ENCODE measurements at places on chromosomes 7 and 10. TPM values are rescaled to one million over a fixed set of nuclear protein-coding genes. Genes with fewer than 3 reads are reported as not detected.

- DNase-seq, result no peak
Measured at GRCh38 chr10:123062726-123063125, 53.9 kb downstream of the ACADSB start.

DNA sequence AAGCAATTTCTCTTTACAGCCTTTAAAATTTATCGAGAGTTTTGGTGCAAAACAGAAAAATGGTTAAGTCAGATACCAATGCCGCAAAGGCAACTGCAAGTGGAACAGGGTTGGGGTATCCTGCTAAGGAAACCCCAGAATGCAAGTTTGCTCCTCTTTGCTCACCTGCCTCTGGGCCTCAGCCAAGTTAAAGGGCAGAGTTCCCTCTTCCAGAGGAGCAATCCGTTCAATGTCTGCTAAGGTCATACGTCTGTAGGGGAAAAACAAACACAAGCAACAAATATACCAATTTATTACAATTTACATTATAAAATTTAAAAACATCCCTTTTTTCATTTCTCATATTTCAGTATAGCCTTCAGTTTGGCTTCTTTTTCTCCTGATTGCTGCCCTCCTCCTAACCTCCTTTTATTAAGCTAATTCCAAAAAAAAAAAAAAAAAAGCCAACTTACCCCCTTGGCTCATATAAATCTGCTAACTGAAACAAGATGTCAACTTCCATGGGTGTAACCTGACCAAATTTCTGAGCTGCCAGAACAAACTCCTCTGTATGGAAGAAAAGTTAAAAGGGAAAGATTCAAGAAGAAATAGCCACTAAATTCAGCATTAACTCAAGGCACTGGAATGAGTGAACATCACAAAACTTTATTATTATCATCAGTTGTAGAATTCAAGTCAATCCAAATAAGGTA is 132.6 kb downstream of the SLC25A13 start:
- no peak for DNase-seq

DNA sequence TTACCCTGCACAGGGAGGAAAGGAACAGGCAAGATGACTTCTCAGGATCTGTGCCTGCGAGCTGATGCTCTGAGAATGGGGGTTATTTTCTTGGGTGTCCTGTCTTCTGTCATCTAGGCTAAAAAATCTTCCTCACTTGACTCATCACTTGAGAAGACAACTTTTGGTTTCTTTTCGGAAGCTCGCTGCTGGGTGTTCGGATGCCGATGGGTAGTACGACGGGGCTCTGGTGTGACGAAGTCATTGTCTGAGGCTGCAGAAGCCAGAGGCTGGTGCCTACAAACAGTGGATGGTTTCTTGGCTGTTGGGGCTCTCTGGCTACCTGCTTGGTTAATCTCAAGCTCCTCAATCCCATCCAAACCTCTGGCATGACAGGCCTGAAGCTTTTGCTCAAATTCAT is 92.2 kb downstream of the NPSR1 start:
- DNase-seq, result no peak

The STRIP2 gene
- total RNA-seq, result 12.1 TPM

The EPHA1 gene
- 0.20 TPM for total RNA-seq

GRCh38 chr10:69759641-69760040 is 42.1 kb upstream of the COL13A1 start:
- no peak for DNase-seq

The KCND2 gene
- not detected for total RNA-seq

DNA sequence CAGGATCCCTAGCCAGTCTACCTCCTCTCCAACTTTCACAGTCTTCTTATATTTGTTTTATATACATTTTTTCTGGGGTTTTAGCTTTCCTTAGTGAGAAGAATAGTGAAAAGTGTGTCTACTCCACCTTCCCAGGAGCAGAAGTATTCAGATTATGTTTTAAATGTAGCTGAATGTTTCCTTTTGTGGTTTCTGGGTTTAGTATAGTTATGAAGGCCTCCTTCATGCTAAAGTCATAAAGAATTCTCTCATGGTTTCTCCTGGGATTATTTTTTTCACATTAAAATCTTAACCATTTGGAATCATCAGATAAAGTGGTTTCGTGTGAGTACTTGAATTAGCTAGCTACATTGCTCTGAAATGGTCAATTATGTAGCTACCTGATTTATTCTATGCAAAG is 50.9 kb downstream of the ANKMY2 start:
- no peak for DNase-seq

- DNase-seq, result peak; percentile 62
Measured at GRCh38 chr10:42866115-42866995, 83.8 kb downstream of the BMS1 start.

- DNase-seq, result no peak
Measured at GRCh38 chr7:4093483-4093882, 588.6 kb upstream of the FOXK1 start.

GRCh38 chr7:46389146-46389545 is 468.1 kb upstream of the IGFBP3 start:
- no peak for DNase-seq

The C10orf67 gene
- total RNA-seq, result 0.05 TPM

GRCh38 chr10:97676770-97677581 is 10.1 kb downstream of the AVPI1 start:
- DNase-seq, result peak; percentile 44

DNA sequence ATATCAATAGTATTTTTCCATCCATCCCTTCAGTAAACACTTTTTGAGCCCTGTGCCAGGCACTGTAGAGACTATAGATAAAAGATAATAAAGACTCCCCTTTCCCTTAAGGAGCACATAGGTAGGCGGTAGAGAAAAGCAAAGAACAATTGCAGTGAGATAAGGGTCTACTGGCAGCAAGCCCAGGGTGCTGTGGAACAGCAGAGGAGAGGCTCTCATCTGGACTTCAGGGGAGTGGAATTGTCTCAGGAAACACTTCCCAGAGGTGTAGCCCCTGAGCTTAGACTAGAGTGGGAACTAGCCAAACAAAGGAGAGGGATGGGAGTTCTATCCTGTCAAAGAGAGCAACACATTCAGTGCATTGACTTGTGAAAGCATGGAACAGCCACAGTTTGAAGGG is 102.0 kb downstream of the NRF1 start:
- DNase-seq, result no peak

GRCh38 chr7:93921607-93922566 is at the start of gene GNG11:
TSS of gene GNG11 (plus strand) at chr7:93921735. CDS start at chr7:93922138, 403 bp downstream.
- peak; percentile 92 for DNase-seq

GRCh38 chr10:96073722-96074121 is 30.3 kb downstream of the CCNJ start:
- DNase-seq, result peak; percentile 67

The RADIL gene
- not detected for total RNA-seq

GRCh38 chr10:13347043-13347499 is 1.0 kb downstream of the SEPHS1 start:
- DNase-seq, result peak; percentile 8

DNA sequence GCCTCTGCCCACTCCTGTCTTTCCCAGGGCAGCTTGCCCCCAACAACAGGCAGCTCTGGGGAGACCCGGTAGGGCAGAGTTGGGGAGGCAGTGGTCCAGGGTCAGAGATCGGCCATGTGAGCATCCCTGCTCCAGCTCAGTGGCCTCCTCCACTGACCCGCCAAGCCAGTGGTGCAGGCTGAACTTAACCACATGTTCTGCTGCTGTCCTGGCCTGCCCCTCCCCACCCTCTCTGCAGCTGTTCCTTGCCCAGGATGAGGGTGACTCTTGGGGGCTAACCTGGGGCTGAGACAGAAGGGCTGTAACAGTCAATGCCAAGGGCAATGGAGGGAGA is 349.3 kb downstream of the PLXNA4 start:
- no peak for DNase-seq

GRCh38 chr10:30840395-30841050 is 191.1 kb downstream of the ZNF438 start:
- DNase-seq, result no peak

- DNase-seq, result no peak
Measured at GRCh38 chr7:104653825-104654401, 325.5 kb downstream of the LHFPL3 start.

DNA sequence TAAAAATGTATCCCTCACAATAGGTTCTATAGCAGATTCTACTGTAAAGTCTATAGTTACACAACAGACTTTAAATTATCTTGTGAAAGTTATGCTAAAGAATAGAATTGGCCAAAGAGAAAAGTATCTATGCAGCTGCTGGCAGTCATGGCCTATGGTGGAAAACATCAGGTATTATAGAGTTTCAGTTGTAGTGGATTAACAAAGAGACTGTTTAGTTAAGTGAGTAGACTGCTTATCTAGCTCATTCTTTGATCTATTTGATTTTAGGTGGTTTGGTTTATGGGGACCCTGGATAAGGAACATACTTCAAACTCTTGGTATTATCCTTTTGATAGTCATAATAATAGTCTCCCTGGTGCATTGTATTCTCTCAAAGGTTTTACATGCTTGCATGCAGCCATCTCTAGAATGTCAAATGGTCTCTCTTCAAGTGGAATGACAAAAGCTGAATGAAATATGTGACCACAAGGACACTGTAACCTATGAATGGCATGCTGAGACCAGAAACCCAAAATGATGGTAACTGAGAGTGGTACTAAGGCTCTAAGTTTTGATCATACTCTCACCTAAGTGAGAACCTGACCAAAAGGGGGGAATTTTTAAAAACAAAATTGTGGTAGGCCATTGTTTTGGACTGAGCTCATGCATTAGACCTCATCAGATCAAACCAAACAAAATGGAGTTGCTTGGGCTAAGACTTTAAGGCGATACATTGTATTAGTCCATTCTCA is 54.9 kb upstream of the NAMPT start:
- DNase-seq, result no peak
